ENCODE measurements at places on chromosomes 11 and 22. TPM values are rescaled to one million over a fixed set of nuclear protein-coding genes. Genes with fewer than 3 reads are reported as not detected.

- peaks cover 29% of the 10 kb centered on the region for H3K4me1 ChIP-seq
- no peak for DNase-seq
- H3K4me3 ChIP-seq: no peak overlapping the region
- H3K27ac ChIP-seq: no peak overlapping the region
- H3K27me3 ChIP-seq: no peaks in the 10 kb centered on the region
- H3K36me3 ChIP-seq: no peaks in the 10 kb centered on the region
Observed at GRCh38 chr22:29155966-29156365, 49.7 kb upstream of the EMID1 start.

APOL4 gene
- 6.0 TPM for total RNA-seq

- no peak overlapping the region for H3K4me3 ChIP-seq
- no peaks in the 10 kb centered on the region for H3K36me3 ChIP-seq
- H3K27ac ChIP-seq: no peak overlapping the region
- no peak for DNase-seq
- no peaks in the 10 kb centered on the region for H3K4me1 ChIP-seq
Observed at GRCh38 chr11:125505492-125506080, 9.5 kb upstream of the FEZ1 start.

DNA sequence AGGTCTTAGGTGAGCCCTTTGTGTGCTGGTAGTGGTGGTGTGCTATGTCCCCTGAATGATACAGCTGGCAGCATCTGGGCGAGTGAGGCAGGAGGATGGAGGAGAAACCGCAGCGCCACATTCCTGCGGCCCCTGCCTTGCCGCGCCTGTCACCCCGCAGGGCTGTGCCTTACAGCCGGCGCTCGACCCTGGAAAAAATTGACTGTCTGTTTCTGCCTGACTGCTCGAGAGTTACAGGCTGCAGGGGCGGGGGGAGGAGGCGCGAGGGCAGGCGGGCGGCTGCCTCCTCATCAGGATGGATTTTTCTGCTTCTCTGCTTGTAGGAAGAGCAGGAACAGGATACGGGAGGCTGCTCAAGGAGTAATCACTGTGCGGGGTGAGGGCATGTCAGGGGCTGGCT, 443.4 kb downstream of the MIAT start:
- no peak overlapping the region for H3K27ac ChIP-seq
- no peak overlapping the region for H3K4me3 ChIP-seq
- no peaks in the 10 kb centered on the region for H3K4me1 ChIP-seq
- H3K36me3 ChIP-seq: no peaks in the 10 kb centered on the region

SLC2A11 gene
- total RNA-seq: 9.9 TPM

ISX gene
- total RNA-seq: not detected

MRGPRX3 gene
- total RNA-seq: not detected

GRCh38 chr11:22339611-22340010, 1.4 kb downstream of the SLC17A6 start:
- H3K36me3 ChIP-seq: no peaks in the 10 kb centered on the region
- H3K4me1 ChIP-seq: no peaks in the 10 kb centered on the region
- no peak overlapping the region for H3K4me3 ChIP-seq
- no peak for DNase-seq
- no peaks in the 10 kb centered on the region for H3K27me3 ChIP-seq
